Epithelial cell of prostate (primary cell): ENCODE measurements at places on chromosomes 4 and X.

- no peak for DNase-seq
These were observed 4.7 kb upstream of the EFNB1 start for GRCh38 chrX:68824152-68824433.

DNA sequence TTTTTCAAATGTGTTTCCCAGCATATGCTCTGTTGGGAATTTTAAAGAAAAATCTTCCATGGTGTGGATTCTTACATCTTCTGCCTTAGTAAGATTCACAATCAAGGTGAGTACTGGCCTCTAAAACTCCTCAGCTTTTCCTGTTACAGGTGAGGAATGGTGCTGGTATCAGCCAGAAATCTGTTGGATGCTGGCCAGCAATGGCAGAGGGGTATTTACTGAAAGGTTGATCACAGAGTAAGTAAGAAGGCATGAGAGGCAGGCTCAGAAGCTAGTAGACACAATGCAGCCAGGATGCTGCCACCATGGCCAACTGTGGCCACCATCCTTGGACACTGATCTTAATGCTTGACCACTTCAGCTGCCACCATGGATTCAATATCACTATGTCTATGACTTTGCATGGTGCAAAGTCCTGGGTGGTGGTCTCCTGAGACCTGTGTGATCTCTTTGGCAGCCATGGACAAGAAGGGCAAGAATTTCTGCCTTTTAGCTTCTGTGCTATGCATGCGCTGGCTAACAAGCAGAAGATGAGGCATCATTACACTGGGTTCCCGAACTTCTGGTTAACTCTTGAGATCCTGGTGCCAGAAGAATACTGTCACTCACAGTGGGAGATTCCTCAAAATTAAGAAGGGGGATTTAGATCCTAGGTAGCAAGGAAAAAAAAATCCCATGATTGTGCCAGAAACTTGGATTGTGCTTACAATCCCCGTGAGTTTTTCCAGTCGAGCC, 60.2 kb downstream of the CHRNA9 start:
- DNase-seq: no peak

DNA sequence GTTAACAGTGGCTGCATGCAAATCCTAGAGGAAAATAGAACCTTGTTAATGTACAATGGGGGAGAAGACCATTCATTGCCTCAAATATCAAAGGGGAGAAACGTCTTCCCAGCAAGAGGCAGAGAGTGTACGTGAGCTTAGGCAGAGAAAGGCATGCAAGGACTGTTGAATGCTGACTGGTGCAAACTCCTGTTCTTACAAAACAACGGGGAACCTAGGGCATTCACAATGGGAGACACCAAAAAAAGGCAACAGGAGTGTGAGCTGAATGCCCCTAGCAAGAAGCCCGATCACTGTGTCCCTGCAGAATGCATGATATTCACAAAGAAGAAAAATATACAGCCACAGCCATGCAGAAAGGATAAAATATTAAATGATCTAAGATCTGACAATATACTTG, 184.9 kb downstream of the NSUN7 start:
- DNase-seq: no peak

- DNase-seq: no peak
These were observed 285.6 kb downstream of the GPAT3 start for GRCh38 chr4:83821493-83821892.

DNA sequence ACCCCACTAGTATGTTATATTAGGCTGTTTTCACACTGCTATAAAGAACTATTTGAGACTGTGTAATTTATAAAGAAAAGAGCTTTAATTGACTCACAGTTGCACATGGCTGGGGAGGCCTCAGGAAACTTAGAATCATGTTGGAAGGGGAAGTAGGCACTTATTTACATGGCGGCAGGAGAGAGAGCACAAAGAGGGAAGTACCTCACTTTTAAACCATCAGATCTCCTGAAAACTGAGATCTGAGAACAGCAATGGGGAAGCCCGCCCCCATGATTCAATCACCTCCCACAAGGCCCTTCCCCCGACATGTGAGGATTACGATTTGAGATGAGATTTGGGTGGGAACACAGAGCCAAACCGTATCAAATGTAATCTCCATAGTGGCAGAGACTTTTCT, 45.4 kb upstream of the XK start:
- DNase-seq: no peak

- no peak for DNase-seq
These were observed 53.9 kb downstream of the LRP2BP start for GRCh38 chr4:185341841-185342240.
